ENCODE measurements at places on chromosomes 7 and 10.
A peak's percentile ranks its signal among the peaks of the same experiment; 100 is the strongest.

DNA sequence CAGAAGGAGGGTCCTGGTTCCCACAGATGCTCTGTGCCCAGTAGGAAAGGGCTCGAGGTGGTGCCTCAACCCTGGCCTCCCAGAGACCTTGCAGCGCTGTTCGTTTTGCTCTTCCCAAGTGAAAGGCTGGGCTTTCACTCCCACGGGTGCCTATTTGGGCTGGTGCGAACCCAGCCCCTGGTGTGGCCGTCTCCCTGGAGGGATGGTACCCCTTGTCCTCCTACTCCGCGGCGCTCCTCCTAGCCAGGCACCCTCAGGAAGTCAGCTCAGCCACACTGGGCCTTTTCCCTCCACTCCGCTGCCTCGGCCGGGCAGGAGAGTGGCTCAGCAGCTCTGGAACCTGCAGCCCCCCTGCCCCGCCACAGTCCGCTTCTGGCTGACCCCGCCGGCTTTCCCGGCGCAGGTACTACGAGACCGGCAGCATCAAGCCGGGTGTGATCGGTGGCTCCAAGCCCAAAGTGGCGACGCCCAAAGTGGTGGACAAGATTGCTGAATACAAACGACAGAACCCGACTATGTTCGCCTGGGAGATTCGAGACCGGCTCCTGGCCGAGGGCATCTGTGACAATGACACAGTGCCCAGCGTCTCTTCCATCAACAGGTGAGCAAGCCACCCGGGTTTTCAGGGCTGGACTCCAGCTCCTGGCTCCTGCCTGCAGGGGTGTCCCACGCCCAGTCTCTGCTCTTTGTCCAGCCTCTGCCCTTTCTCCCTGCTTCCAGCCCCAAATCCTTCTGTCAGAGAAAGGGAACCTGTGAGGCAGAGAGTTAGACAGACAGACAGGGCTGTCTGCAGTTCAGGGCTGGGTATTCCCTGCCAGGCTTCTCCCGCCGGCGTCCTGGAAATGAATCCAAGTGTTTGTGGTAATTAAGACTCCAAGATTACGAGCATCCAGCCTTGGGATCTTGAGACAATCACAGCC lies 5.2 kb downstream of the PAX2 start:
- DNase-seq: no peak

GRCh38 chr10:132342553-132342952 lies 10.6 kb downstream of the LRRC27 start:
- no peak for DNase-seq

GRCh38 chr7:98935811-98936210 lies 57.5 kb downstream of the TRRAP start:
- DNase-seq: no peak

GRCh38 chr10:110151467-110151866 lies 55.9 kb upstream of the MXI1 start:
- DNase-seq: no peak

DNA sequence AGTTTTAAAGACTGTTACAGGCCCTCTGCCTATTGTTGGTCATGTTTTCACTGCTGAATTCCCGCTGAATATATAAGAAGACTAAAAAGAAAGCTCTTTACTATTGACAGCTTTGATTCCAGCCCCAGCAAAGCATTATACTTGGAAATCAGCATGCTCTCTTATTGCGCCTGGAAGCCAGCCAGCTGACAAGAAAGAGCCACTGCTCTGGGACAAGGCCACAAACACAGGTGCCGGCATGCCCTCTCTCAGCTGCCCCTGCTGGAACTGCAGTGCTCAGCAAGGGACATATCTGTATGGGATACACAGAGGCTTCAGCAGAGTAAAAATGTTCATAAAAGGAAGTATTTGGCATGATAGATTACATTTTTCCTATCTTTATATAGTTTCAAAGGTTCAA lies 523.9 kb downstream of the ADRA2A start:
- DNase-seq: no peak

- DNase-seq: no peak
Observed at GRCh38 chr7:157944734-157945291, 608.0 kb downstream of the DNAJB6 start.

- DNase-seq: no peak
Observed at GRCh38 chr10:131451407-131452015, 140.0 kb upstream of the TCERG1L start.

- no peak for DNase-seq
Observed at GRCh38 chr7:51209426-51209825, 107.2 kb downstream of the COBL start.

- no peak for DNase-seq
Observed at GRCh38 chr7:12222889-12223579, 11.9 kb downstream of the TMEM106B start.

DNA sequence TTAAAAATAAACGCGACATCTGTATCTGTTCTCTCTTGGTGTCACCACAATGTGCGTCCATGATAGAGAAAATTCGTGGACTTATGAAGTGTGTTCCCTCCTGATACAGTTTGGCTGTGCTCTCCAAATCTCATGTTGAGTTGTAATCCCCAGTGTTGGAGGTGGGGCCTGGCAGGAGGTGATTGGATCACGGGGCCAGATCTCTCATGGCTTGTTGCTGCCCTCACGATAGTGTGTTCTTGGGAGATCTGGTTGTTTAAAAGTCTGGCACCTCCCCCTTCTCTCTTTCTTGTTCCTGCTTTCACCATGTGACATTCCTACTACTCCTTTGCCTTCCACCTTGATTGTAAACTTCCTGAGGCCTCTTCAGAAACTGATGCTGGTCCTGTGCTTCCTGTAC lies 229.4 kb upstream of the MYO3A start:
- DNase-seq: no peak

GRCh38 chr7:2244404-2244995 lies 2.5 kb downstream of the NUDT1 start:
- DNase-seq: no peak

DNA sequence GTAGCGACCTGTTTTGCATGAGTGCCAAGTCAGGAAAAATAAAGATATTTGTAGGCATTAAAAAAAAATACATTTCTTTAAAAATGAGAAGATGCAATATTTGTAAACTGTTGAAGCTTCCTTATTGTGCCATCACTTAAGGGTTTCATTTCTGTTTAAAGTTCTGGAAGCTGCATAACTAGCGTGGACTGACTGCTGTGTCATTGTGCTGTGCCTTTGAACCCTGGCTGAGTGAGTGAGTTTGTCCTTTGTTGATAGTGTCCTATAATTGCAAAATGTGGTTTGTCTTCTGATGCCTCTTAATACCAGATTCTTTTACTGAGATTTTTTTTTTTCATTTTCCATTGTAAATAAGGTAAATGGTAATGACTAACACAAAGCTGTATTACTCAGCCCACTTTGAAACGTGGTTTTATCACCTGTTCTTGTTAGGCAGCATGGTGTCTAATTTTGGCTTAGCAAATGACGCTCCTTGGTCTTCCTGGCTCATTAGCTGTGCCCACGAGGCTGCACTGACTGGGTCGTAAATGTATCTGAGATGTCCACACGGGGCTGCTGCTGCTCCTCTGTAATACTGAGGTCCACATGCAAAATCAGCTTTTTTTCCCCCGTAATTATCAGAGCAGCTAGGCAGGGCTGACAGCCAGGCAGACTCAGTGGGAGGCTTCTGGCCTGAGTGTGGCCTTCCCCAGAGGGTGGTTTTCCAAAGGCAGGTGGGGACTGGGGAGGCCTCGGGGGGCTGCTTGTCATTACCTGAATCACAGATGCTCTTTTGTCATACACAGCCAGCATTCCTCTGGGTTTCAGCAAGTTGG lies 14.8 kb downstream of the ZSCAN25 start:
- DNase-seq: peak; percentile 59

GRCh38 chr7:131197920-131198615 lies 129.6 kb upstream of the MKLN1 start:
- no peak for DNase-seq

DNA sequence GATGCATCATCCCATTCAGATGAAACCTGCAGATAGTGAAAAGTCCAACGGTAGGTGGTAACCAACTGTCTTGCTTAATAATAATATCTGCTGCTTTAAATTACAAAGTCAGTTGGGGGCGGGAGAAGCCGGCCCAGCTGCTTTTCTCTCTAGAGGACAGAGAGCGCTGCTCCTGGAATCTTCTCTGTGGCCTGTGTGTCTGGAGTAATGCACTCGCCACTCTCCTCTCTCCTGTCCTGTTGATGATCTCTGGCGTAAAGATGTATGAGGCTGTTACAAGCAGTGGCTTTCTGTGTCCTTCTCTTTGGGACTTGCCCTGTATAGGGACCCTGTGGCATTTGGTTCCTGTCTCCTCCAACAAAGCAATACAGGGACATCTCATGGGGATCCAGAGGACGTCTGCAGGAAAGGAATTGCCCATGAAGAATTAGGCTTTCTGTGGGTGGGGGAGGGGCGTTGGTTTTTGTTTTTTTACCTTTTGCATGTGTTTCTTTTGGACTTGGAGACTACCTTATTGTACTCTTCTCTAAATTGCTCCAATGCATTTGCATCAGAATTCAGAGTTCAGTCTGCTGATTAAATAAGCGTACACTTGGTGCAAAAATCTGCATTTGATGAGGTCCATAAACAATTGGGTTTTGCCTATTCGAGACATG lies 231.6 kb downstream of the CELF2 start:
- DNase-seq: no peak

GRCh38 chr10:7659560-7659959 lies 7.2 kb downstream of the ITIH5 start:
- no peak for DNase-seq

- DNase-seq: no peak
Observed at GRCh38 chr10:131448171-131448570, 136.7 kb upstream of the TCERG1L start.

DNA sequence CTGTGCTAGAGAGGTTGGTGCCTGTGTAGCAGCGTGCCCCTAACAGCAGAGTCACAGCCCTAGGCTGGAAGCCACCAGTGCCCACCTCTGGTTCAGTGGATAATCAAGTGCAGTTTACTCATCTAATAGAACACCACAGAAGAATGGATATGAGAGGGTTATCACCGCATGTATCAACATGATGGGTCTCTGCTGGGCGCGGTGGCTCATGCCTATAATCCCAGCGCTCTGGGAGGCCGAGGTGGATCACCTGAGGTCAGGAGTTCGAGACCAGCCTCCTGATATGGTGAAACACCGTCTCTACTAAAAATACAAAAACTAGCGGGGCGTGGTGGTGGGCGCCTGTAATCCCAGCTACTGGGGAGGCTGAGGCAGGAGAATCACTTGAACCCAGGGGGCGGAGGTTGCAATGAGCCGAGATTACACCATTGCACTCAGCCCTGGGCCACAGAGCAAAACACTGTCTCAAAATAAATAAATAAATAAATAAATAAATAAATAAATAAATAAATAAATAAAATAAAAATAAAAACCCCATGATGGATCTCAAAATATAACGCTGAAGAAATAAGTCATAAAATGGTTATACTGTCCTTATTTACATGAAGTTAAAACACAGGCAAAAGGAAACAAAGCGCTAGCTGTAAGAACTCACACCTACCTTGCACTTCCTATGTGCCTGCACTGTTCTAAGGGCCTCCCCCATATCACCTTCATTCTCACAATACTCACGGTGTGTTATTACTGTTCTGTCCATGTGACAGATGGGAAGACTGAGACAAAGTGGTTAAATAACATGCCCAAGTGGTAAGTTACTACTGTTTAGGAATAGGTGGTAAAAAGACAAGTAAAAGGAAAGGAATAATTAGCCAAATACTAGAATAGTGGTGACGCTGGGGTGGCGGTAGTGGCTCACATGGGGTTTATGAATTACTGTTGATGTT lies 70.9 kb downstream of the AMZ1 start:
- no peak for DNase-seq

- no peak for DNase-seq
Observed at GRCh38 chr7:124276005-124276622, 243.2 kb upstream of the TMEM229A start.

- DNase-seq: no peak
Observed at GRCh38 chr10:59303018-59303417, 59.3 kb downstream of the FAM13C start.

DNA sequence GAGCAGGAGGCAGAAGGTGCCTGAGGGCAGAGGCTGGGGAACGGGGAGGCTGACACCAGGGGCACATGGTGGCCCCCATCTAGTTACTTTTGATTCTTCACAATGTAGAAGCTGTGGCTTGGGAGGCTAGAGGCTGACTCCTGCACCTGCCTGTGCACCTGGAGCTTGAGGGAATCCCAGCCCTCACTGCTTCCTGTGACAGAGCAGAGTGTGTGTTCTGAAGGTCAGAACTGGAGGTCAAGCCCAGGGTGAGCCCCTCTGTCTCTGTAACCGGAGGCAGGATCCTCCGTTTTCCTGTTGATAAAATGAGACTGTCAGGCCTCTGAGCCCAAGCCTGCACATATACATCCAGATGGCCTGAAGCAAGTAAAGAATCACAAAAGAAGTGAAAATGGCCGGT lies 124.8 kb downstream of the ACTR3B start:
- DNase-seq: no peak

- peak; percentile 76 for DNase-seq
Observed at GRCh38 chr7:87152112-87152896, at the start of gene DMTF1. Gene DMTF1 (plus strand): TSS chr7:87152453. CDS start chr7:87164942, 12,489 bp downstream.

GRCh38 chr10:110742801-110743200 lies 98.7 kb downstream of the RBM20 start:
- no peak for DNase-seq

DNA sequence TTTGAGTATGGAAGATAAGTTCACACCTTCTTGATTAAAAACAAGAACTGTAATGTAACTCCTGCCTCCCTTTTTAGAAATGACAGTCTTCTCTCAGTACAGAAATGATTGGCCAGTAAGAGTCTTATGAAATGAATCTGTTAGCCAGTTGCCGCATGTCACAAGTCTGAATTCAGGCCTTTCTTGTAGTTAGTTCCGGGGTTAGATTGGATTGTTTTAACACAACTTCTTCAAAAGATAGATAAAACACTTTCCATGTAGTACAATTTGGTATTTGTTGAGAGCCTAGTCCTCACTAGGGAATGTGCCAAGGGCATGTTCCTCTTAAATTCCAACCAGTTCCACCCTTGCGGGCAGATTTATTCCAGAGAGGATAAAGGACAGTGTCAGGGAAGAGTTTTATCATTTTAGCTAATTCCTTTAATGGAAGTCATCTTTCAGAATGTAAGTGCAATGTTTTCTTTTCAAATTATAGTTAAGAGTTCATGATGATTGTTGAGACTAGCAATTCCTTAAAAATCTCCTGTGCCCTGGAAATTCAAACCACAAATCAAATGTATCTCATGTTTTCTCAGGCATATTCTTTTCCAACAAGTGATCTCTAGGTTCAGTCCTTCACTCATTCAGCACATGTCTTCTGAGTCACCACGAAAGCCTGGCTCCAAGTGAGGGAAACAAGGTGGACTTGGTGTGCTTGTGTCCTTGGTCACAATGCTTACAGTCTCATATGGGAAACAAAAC lies 4.1 kb downstream of the FHIP2A start:
- no peak for DNase-seq

DNA sequence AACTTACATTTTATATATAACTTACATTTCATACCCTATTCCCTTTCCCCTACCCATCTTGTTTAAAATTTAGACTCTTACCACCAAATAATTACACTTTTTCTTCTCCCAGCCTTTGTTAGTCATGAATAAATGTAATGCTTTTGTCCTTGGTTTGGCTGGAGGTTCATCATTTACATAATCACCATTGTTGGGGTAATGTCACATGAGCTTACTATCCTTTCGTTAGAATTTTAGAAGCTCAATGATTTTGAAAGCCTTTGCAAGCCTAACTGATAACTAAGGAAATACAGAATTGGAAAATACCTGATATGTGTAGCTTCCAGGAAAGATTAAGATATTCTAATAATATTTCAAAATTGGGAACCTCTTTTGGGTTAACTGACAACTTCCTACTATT lies 171.7 kb downstream of the PLXDC2 start:
- DNase-seq: no peak

GRCh38 chr10:125659071-125659470 lies 23.9 kb downstream of the TEX36 start:
- DNase-seq: no peak

Measured in HuH-7.5 (cell line).